Lower leg skin (tissue), 4 donors: ENCODE measurements at places on chromosomes 6 and 20. TPM values are rescaled to one million over a fixed set of nuclear protein-coding genes. Genes with fewer than 3 reads are reported as not detected.

The SYCP2L gene
- total RNA-seq: 0.69 TPM

DNA sequence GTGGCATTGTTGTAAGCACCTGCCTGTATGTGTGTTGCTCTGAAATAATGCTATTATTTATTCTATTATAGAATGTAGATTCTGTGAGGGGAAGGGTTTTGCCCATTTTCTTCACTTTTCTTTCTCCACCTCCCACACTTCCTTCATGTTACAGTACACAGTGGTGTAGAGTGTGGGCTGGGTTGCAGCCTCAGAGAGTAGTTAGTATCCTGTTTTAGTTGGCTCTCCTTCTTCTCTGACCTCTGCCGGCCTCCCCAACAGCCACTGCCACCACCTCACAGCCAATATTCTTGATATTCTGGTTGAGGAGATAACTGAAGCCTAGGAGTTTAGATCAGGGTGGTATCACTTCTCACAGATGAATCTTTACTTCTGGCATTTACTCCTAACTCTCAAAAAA, 143.4 kb downstream of the BCKDHB start:
- DNase-seq: no peak

GRCh38 chr6:157035546-157035945, 258.4 kb downstream of the ARID1B start:
- no peak for DNase-seq

The F13A1 gene
- total RNA-seq: 7.8 TPM

DNA sequence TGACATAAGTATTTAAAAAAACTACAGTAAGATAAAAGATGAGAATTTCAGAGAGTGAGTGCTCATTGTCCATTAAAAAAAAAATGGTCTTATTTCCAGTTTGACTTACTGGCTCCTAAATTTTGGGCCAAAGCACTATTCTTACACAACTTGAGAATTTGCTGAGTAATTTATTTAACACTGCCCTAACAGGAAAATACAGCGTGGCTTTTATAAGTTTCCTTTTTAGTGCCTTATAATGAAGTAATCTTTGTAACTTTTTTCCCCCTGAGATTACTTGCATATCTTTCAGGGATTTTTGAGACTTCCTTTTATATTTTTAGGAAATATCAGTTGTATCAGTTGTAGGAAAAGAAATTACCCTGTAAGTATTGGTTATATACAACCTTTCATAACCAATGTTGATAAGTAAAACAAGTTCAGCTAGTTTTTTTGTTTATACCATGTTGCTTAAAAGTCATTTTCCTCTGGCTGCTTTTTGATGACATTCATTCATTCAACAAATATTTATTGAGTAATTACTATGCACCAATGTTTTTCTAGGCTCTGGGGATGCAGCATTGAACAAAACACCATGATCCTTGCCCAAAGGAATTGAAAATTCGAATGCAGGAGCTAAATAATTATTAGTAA, 106.4 kb upstream of the SGK1 start:
- DNase-seq: no peak

DNA sequence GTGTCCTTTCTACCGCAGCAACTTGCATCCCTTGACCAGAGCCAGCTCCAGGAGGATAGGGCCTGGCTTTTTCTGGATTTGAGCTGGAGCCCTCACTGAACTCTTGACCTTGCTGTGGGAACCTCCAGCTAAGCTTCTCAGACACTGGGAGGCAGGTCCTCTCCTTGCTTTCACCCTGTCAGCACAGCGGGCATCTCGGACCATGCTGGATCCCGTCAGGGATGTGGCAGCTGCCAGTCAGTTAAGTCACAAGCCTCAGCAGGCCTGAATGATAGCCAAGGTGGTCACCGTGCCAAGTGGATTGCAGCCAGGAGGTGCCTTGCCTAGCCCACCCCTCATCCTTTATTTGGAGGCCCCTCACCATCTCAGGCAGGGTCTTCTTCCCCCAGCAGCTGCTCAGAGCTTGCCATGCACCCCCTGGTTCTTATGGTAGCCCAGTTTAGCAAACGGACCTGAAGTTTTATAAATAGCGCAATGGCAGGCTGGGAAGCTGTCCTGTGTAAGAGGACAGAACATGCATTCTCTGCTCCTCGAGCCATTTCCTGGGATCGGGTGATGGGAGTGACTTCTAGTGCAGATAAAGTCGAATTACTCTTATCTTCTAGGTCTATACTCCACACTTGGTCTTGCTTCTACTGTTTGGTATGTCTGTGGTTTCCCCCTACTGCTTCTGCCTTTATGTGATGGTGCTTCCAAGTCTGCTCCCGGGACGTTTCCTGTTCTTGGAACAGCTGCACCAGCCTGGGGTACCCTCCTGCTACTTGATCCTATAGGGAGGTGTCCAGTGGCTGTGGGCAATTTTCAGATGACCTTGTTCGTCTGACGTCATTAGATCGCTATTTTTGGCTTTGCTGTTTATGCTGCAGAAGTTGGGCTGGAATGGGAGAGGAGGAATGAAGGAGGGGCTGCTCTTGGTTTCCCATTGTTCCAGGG, 7.1 kb upstream of the MYLK2 start:
- DNase-seq: no peak

- no peak for DNase-seq
Observed at GRCh38 chr6:27187231-27188060, 60.1 kb upstream of the PRSS16 start.

The SYCP2 gene
- 2.7 TPM for total RNA-seq

GRCh38 chr20:31695849-31696804, 26.5 kb downstream of the BCL2L1 start:
- DNase-seq: no peak

DNA sequence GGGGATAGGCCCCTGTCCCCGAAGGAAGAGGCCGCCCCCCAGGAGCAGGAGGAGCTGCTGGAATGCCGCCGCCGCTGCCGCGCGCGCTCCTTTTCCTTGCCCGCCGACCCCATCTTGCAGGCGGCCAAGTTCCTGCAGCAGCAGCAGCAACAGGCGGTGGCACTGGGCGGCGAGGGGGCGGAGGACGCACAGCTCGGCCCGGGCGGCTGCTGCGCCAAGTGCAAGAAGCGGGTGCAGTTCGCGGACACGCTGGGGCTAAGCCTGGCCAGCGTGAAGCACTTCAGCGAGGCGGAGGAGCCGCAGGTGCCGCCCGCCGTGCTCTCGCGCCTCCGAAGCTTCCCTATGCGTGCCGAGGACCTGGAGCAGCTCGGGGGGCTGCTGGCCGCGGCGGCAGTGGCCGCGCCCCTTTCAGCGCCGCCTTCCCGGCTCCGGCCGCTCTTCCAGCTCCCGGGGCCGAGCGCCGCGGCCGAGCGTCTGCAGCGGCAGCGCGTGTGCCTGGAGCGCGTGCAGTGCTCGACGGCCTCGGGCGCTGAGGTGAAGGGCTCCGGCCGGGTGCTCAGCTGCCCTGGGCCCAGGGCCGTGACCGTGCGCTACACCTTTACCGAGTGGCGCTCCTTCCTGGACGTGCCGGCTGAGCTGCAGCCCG, 630 bp downstream of the PPP1R3G start:
- DNase-seq: no peak

DNA sequence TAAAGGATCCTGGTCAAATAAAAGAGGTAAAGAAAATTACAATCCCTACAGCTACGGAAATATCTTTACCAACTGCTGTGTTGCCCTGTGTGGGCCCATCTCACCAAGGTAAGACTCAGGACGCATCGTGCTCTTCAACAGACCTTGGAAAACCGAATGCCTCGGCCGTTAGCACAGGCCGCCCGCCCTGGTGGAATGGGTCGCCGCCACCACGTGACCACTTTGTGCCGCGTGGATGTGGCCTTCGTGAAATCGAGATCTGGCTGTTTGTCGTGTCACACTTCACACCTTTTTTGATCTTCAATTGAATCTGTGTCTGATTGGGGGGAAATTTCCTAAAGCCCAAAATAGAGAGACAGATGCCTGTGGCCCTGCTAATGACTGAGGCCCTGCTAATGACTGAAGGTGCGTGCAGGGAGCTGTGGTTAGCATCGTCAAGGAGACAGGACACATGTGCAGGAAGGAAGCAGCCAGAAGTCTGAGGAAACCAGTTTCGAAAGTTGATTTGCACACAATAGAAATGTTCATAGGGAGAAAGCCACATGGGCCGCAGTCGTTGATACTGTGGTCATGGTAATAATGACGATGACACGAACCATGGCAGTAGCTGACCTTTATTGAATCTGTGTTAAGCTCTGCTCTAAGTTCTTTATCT, 175.7 kb upstream of the SNX9 start:
- DNase-seq: no peak

The FAM217A gene
- not detected for total RNA-seq

- peak; percentile 89 for DNase-seq
Observed at GRCh38 chr20:23419995-23420901, 1.0 kb downstream of the NAPB start.

The TFEB gene
- 38.3 TPM for total RNA-seq

- no peak for DNase-seq
Observed at GRCh38 chr6:53679446-53679933, 13.9 kb upstream of the KLHL31 start.

DNA sequence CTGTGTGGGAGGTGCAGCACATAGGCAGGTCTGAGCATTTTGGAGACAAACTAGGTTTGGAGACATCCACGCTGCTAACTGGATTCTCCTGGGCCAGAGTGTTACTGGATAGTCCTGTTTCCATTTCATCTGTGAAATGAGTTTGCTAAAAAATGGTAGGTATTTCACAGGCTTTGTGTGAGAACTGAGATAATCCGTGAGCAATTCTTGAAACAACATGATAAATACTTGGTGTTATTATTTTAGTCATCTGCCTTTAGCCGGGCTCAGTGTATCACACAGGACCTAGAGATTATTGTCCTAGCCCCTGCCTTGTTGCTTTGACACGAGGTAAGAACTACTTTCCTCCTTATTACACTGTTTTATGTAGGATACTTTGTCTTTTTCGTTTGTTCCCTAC, 63.0 kb downstream of the PRR18 start:
- no peak for DNase-seq

- DNase-seq: no peak
Observed at GRCh38 chr6:142891454-142891853, 53.5 kb downstream of the HIVEP2 start.

DNA sequence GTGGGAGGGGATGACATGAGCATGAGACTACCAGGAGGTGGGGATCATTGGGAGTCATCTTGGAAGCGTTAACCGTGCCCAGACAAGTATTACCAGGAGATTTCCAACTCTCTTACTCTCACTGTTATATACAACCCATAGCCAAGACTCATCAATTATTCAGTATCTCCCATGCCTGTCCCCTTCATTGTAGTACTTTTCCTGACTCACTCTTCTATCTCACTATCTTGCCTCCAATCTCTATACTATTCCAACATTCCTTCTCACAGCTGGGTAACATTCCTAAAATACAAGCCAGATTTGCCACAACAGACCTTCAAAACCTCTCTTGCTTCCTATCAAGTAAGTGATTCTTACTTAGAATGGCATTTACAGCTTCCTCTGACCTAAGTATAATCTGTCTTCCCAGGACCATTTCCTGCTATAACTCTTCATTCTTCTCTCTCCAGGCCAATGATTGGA, 226.3 kb upstream of the SMLR1 start:
- DNase-seq: no peak

DNA sequence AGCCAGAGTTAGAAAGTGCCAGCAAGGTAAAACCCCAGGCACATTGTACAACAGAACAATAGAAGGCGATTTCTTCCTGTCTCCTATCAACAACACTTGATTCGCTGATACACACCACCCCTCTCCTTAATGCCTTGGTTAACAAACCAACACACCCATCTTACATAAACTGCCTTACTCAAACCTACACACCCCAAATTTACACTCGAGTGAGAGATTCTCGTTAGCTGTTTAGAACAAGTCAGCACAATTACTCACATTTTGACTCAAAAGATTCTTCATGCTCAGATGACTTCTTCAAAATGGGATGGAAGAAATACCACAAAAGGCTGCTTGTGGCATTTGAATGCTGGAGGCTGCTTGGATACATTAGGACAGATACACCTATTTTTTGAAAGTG, 80.0 kb upstream of the FOXQ1 start:
- no peak for DNase-seq

- DNase-seq: no peak
Observed at GRCh38 chr6:15876406-15876805, 213.6 kb upstream of the DTNBP1 start.

DNA sequence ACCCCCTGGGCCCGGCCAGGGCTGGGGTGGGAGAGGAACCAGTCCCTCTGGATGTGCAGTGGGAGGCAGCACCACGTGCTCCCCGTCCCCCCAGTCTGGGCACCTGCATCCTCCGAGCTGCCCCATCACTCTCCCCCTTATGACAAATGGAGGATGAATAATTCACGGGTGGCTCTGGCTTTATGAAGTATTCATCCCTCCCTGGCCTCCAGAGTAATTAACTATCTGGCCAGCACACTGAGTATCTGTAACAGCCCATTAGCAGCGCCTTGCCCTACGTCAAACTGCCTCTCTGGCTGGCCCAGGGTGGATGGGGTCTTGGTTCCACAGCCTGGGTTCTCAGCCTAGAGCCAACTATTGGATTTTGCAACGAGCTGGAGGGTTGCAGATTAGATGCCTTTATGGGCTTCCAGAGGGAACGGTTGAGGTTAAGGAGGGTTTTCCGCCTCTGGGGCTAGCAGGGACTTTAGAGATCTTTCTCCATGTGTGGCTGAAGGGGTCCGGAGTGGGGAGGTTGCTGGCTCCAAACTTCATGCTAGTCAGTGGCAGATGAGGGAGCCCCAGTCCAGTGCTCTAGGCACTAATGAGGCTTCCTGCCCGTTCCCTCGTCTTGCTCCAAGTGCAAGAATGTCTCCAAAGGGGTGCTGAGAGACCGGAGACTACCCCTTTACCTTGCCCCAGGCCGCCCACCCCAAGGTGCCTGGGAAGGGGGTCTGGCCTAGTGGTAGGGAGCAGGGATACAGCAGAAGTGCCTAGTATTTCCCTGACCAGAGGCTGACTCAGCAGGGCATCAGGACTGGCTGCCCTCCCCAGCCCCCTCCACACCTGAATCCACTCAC, 53.5 kb upstream of the MLN start:
- no peak for DNase-seq

GRCh38 chr20:12928755-12929401, 79.9 kb upstream of the SPTLC3 start:
- DNase-seq: no peak

GRCh38 chr20:20566516-20566915, 145.9 kb downstream of the RALGAPA2 start:
- DNase-seq: no peak

- DNase-seq: no peak
Observed at GRCh38 chr20:36859700-36860330, 16.1 kb upstream of the TLDC2 start.

The VIP gene
- total RNA-seq: 0.98 TPM

DNA sequence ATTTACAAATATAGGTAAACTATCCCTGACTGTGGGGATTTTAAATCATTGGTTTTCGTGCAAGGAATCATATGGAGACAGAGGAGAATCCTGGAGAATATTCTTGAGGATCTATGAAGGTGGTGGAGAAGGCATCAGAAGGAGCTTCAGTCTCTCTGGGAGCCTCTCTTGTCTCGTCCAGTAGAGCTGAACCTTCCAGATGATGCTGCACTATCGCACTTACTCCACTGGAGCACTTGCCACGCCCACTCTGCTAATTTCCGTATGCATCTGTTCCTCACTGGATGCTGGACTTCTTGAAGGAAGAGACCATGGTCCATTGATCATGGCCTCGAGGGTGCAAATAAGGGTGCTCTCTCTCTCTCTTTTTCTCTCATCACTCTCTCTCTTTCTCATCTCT, 36.8 kb downstream of the C6orf118 start:
- DNase-seq: no peak

The NKX2-4 gene
- total RNA-seq: not detected

The BACH2 gene
- total RNA-seq: 9.4 TPM

- DNase-seq: no peak
Observed at GRCh38 chr6:159533016-159533415, 160.0 kb downstream of the SOD2 start.
